ENCODE measurements at places on chromosomes 3 and 15.

DNA sequence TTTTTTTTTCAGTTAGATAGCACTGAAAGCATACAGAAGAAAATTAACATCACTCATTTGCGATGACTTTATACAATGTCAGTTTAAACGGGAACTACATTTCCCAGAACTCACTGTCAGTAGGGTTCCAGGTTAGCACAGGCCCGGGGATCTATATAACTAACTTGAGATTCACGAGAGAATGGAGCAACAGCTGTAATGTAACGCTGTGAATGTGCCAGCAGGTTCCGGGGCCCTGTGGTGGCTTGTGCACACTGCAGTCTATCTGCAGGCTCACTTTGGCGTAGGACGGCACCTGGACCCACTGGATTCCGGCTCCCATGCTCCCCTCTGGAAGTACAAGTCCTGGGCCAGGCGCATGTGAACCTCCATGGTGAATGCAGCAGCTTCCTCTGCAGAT lies 19.4 kb downstream of the CCR1 start:
- no peak for DNase-seq

- DNase-seq, result no peak
Observed at GRCh38 chr15:98980899-98981228, 26.7 kb downstream of the PGPEP1L start.

- no peak for DNase-seq
Observed at GRCh38 chr3:186879781-186880180, 37.3 kb downstream of the ADIPOQ start.

DNA sequence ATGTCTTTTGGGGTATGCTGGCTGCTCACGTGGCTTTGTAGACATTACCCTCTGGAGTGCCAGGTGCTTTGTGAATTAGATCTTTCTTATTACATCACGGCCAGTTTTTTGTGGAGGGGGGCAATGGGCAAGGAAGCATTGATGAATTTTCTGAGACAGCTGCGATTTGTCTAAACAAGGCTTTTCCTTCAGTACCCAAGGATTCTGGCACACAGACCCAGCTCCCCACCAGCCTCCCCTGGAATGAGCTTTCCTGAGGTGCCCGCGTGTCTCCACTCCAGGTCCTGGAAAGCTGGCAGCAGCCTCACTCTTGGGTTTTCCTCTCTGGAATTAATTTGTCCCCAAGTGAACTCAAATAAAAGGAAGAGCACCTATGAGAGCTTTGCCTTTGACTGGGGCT lies 157.6 kb upstream of the CTDSPL start:
- DNase-seq, result no peak

- DNase-seq, result no peak
Observed at GRCh38 chr3:197533396-197533795, 22.4 kb downstream of the BDH1 start.

DNA sequence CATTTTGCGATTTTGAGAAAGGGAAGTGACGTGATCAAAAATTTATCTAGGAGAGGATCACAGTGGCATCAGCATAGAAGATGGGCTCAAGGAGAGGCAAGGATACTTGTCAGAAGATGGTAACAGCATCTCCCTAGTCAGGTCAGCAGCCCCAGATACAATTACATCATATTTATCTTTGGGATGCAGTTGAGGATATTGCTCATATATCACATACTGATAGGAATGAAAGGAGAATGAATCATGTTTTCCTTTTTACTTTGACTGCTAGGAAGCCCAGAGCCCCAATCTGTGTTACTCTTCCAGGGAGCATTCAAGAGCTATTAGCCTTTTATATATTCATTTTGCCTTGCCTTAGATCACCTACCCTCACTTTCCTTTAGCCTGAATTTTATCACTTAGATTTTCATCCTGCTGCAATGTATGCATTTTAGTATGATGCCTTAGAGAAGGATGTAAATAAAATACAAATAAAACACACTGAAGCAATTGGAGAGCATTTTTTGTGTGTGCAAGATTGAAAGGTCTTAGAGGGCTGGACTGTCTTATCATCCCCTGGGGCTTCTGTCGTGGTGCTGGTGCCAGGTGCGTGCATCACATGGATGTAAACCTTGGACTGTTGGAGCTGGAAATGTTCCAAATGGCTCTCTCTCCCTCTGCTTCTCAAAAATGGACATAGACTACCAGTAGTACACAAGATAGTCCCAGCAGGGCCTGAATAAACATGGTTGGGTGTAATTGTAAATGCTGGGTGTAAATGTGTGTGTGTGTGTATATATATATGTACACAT lies 40.3 kb downstream of the CORO2B start:
- no peak for DNase-seq

DNA sequence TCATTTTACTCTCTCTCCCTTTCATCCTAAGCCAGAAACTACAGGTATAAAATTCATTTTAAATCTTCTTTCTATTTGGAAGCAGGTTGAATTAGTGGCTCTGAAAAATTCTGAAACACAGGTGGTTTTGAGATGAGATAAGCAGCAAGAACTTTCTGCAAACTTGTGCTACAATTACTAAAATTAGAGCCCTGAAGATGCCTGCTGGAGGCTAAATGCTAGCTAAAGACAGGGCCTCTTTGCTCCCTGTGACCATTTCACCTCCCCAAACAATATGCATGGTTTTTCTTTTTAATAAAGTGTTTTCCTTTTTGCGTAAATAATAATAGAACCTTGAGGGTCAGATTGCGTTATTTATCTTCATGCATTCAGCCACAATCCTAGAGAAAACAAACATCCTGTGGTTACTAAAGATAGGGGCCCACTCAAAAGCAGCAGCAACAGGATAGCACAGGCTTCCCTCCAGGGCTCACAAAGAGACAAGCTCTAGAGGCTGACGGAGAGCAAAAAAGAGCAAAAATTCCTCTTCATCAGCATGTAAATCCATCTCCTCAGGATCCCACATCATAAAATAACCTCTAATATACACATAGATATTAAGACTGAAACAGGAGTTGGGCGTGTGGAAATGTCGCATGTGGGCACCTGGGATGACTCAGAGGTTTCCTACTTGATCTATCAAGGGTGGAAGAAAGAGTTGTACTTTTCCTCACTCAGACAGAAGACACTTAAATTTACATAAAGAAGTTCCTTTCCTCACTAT lies 26.5 kb upstream of the CP start:
- peak; percentile 49 for DNase-seq

- no peak for DNase-seq
Observed at GRCh38 chr15:63341898-63342297, 39.7 kb downstream of the CA12 start.

DNA sequence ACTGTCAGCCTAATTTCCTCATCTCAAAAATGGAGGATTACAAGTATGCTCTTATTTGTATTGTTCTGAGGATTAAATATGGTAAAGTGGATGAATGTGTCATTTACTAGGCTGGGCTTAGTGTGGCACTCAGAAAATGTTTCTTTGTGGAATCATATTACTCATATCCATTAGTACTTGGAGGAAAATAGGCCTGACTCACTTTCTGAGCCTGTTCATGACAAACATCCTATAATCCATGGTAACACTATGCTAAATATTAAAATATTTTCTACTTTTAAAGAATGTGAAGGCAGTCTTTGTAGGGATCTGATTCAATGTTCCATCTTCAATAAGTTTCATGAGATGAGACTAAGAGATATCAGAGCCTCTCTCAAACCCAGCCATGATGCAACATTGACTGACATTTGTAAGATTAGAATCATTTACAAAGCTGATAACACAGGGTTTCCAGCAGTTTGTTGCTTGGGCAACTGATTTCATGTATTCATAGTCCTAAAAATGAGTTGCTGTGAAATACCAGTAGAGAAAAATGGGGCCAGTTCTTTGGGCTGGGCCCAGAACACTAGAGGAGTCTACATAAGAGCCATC lies 1048.5 kb downstream of the NTRK3 start:
- no peak for DNase-seq

- DNase-seq, result no peak
Observed at GRCh38 chr3:180358179-180358578, 243.8 kb upstream of the TTC14 start.

GRCh38 chr3:30281526-30281925 lies 324.9 kb upstream of the TGFBR2 start:
- no peak for DNase-seq

DNA sequence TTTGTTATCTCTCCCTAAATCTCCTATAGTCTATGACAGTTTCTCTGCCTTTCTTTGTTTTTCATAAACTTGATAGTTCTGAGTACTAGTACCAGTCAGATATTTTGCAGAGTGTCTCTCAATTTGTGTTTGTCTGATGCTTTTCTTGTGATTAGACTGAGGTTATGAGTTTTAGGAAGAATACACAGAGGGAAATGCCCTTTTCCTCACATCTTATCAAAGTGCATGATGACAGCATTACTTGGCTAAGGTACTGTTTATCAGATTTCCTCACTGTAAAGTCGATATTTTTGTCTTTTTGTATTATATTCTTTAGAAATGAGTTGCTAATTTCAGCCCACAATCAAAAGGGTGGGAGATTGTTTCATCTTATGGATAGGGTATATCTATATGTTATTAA lies 45.6 kb downstream of the GLCE start:
- DNase-seq, result no peak

GRCh38 chr3:14206548-14207177 lies 28.0 kb downstream of the LSM3 start:
- peak; percentile 14 for DNase-seq

GRCh38 chr3:139222100-139222657 lies 121.6 kb upstream of the MRPS22 start:
- no peak for DNase-seq

DNA sequence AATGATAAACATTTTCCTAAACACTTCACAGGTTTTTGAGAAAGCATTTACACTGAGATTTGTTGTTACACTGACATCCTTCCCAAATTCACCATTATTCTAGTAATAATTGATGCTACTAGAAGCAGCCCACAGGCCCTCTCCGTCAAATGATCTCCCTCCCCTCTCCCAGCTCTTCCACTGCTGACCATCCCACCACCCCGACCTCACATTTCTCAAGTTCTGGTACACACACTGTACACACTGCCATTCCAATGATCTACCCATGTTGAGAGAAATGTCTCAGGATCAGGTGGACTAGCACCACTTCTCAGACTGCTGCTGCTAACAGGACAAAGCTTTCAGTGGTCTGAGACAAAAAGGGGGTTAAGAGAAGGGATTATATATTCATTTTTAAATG lies 3.5 kb downstream of the TBC1D5 start:
- no peak for DNase-seq

GRCh38 chr3:123154020-123154985 lies 47.4 kb upstream of the SEC22A start:
- DNase-seq, result no peak

DNA sequence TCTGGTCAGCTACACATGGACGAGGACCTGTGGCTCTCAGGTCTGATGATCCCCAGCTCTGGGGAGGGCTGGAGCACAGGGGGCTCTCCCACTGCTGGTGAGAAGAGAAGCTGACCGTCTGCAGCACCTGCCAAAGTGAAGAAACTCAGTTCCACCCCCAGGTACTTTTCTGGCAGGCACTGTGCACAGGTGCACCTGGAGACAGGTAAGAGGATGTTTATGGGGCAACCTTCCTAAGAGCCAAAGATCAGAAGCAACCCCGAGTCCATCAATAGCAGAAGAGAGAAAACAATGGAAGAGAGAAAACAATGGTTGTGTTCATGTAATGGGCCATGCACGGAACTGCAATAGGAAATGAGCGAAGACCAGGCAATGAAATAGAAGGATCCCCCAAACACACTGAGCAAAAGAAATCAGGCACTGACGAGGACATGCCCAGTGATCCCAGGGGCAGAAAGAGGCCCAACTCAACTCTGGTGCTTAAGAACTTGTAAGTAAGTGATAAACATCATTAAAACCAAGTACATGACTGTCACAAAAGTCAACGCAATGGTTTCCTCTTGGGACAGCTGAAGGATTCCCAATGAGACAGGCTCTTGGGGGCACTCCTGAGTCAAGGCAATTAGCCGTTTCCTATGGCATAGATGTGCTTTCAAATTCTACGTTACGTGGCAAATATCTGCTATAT lies 95.0 kb upstream of the ALDH1A3 start:
- no peak for DNase-seq

DNA sequence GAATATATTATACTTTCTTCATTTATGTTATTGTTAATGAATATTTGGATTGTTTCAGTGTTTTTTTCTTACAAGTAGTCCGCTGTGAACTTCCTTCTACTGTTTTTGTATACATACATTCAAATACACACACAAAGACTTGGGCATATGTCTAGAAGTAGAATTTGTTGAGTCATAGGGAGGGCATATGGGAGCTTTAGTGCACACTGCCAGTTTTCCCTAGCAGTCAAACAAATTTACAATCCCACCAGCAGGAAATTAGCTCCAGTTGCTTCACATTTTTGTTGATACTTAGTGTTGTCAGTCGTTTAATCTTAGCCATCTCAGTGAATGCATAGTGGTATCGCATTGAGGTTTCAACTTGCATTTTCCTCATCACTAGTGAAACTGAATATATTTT lies 492.3 kb downstream of the DIPK2A start:
- DNase-seq, result no peak

- DNase-seq, result no peak
Observed at GRCh38 chr3:12953201-12953995, 112.0 kb upstream of the RPL32 start.

- no peak for DNase-seq
Observed at GRCh38 chr3:12588039-12589009, 31.4 kb downstream of the MKRN2 start.

DNA sequence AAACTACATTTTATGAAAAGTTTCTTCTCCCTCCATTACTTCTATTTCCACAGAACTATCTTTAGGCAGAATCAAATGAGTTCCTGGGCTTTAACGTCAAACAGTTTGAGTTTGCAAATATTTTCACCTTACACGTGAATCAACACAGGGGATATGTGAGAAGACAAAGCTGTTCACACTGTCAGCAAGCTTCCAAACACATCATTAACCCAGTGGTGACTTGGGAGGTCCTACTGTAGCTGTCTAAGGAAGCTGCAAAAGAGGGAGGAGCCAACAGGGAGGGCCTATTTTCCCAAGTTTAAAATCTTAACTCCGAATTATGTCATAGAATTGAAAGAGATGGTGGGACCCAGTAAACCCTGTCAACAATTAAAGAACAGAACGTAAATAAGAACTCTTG lies 337.8 kb upstream of the DNAJC19 start:
- DNase-seq, result no peak

- peak; percentile 41 for DNase-seq
Observed at GRCh38 chr15:73052653-73053397, 562 bp downstream of the NEO1 start.

- DNase-seq, result no peak
Observed at GRCh38 chr15:83516935-83517334, 69.8 kb downstream of the SH3GL3 start.

DNA sequence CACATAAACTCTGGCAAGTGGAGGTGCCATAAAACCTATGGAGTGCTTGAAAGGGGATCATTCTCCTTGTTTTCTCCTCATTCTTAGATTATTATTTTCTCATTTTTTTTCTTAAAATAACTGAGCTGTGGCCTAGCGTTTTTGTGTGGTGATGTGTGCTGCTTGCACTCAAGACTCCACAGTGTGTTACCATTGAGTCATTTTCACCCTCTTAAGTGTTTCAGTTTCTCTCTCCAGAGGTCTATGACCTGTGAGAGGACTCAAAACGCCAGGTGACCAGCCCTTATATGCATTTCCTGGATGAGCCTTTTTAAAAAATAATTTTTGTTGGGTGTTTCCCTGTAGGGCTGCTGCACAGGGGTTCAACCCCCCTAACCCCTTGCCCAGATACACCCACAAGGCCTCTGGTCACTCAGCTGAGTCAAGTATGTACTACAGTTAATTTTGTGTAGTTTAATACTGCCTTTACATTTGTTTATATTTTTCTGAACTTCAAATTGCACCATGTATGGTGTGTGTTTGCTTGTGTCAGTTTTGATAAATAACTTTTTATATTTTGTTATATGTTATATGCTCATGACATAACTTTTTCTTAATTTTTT lies 15.4 kb upstream of the BTLA start:
- DNase-seq, result no peak

Measured in OCI-LY7 (cell line).